ENCODE measurements at places on chromosomes 3 and 15. TPM values are rescaled to one million over a fixed set of nuclear protein-coding genes. Genes with fewer than 3 reads are reported as not detected.

DNA sequence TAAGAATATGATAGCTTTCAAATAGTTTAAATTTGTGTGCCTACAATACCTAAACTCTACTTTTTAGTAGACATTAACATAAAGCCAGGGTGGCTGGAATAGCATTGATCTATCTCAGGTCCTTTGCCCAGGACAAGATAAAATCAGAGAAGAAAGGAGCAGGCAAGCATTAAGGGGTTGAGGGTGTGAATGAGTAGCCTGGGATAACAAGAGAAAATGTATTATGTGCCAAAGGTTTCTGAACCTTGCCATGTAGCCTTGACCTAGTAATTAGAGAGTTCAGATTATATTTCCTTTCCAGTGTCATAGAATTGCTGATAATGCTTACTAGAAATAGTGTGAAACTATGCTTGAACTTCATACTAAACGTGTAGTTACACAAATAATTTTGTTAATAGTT lies 22.9 kb downstream of the ATP11B start:
- DNase-seq = no peak

DNA sequence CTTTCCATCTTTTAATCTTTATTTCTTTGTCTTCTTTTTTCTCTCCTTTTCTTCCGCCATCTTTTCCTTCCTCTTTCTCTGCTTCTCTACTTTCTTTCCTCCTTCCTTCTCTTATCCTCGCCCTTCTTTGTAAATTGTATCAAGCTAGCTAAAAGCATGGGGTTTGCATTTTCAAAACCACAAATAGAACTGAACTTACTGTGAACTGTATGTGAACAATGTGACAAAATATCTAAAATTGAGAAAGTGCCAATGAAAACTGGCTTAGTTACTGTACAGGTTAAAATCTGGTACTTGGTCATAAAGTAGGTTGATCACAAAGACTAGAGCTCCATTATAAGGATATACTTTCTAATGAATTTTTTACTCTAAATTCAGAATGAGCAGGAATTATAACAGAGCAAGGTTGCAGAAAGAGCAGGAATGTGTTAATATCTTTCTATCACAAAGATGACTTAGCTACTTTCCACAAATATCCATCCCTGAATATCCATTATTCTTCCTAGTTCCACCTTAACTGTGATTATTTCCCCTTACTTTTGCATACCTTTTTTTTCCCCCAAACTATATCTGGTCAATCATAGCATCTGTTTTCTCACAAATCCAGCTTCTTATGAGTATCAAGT lies 122.4 kb downstream of the LSAMP start:
- no peak for DNase-seq

Gene CHRM5
- not detected for total RNA-seq

Gene ATP13A4
- total RNA-seq = 2.4 TPM

Gene KIF15
- total RNA-seq = 66.4 TPM

Gene FEZF2
- not detected for total RNA-seq
